ENCODE measurements at places on chromosomes 11 and 22.

GRCh38 chr22:38089474-38089851 lies 5.5 kb upstream of the SLC16A8 start:
- DNase-seq = no peak

GRCh38 chr11:64296830-64297698 lies 3.1 kb upstream of the CATSPERZ start:
- DNase-seq = no peak

DNA sequence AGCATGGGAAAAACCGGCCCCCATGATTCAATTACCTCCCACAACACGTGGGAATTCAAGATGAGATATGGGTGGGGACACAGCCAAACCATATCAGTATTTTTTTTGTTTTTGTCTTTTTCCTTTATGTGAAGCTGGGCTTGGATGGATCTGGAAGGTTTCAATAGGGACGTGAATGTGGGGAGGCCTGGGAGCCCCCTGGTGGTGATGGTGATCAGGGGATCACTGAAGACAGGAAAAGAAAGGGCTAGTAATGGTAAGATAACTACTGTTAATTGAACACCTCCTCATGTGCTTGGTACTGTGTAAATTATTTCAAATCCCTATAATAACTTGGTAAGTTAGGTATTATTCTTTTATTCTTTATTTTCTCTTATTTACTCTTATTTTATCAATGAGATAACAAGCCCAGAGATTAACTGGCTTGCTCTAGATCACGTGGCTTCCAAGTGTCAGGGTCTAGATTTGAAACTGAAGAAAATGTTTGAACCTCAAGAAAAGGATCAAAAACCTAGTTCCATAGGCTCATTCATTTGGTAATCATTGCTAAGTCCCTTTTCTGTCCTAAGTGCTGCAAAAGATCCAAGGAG lies 364.2 kb downstream of the TENM4 start:
- DNase-seq = peak; percentile 8

- DNase-seq = no peak
These were observed 4.6 kb downstream of the PRR5L start for GRCh38 chr11:36300650-36301049.

DNA sequence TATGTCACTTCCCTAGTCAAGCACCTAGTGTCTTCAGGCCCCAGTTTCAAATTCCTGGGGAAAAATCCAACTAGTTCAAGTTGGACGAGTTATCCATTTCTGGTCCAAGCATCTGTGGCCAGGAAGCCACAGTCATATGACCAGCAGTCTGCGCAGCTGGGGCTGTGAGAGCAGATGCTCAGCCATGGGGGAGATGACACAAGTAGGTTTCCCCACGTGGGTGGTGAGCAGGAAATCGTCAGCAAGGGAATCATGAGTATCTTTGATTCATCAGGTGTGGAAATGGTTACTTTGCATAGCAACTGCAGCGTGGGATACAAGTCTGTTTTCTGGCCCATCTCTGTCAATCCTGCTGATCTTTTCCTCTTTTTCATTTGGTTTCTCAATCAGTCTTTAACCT lies 185.3 kb downstream of the C11orf91 start:
- DNase-seq = no peak

- DNase-seq = no peak
These were observed 20.2 kb downstream of the PPFIBP2 start for GRCh38 chr11:7534042-7534378.

DNA sequence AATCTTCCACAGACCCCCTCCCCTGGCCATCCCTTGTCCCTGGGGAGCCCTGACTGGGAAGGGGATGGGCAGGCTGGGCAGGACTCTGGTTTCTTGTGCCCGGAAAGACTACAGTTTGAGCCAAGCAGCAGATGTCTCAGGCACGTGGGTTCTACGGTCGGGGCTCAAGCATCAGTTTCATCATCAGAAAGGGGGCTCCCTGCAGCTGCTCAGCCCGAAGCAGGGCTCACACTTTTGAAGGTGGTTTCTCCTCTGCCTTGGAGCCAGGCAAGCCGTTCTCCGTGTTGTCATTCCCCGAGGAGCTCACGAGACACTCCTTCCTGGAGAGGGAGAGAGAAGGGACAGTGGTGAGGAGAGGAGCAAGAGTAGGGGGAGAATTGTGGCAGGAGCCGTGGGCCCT lies 15.8 kb downstream of the SCN4B start:
- no peak for DNase-seq

- DNase-seq = no peak
These were observed 1109.5 kb downstream of the BRD1 start for GRCh38 chr22:48717883-48718817.

DNA sequence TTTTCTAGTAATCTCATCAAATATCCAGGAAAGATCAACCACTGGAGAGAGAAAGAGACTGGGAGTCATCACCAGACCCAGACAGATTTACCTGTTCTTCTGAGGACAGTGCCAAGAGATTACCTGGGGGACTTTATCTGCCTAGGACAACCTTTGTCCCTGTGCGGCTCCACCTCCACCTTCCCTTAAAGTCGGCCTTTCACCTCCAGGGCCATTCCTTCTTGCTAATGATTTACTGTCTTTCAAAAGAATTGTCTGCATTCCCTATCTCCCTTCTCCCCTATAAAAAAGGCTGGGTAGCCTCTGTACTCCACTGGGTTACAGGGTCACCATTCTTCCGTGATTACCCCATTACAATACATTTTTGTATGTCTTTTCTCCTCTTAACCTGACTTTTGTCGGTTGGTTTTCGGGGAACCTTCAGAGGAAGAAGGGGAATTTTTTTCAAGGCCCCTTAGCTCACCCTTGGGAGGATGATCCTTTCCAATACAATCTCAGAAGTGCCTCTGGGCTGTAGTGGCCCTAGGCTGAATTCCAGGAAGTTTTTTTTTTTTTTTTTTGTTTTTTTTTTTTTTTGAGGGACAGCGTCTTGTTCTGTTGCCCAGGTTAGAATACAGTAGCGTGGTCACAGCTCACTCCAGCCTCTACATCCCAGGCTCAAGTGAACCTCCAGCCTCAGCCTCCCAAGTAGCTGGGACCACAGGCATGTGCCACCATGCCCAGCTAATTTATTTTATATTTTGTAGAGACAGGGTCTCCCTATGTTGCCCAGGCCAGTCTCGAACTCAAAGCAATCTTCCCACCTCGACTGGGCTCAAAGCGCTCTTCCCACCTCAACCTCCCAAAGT lies 1.5 kb upstream of the HMOX1 start:
- DNase-seq = no peak

DNA sequence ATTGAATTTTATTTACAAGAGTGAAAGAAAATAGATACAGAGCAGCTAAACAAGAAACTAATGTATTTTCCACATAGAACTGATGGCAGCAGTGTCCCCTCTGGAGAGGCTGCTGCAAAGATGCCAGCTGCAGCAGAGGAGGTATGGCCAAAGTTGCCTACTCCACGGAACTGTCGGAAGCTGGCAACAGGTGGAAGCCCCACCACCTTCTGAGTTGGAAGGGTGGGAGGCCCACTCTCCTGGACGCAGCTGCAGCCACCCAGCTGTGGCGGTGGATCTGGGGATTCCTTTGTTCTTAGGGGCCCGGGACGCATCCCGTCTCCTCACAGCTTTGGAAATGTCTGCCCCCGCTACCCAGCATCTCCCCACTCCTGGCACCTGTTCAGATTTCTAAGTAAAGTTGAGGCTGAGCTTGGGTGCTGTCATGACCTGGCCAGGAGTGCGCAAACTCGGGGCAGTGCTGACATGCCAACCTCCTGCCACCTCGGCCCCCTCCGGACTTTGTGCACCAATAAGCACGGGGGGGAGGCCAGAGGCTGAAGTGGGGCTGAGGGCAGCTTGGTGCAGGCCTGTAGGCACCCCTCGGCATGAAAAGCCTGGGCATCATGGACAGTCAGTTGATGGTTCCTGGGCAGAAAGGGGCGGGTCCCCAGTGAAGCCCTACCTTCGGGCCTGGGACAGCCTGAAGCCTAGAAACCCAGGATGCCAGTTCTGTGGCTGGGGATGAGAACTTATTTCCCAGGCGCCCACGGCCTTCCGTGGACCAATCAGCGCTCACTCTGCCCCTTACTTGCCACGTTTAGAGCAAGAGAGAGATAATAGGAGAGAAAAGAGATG lies 1071.4 kb downstream of the JRKL start:
- no peak for DNase-seq

GRCh38 chr22:25067851-25068421 lies 115.4 kb downstream of the KIAA1671 start:
- DNase-seq = peak; percentile 91

- DNase-seq = no peak
These were observed 1585.2 kb upstream of the TENM4 start for GRCh38 chr11:81026032-81026431.

- DNase-seq = no peak
These were observed 12.4 kb downstream of the OR51B6 start for GRCh38 chr11:5363679-5364078.

- DNase-seq = no peak
These were observed 75.9 kb downstream of the PHF21B start for GRCh38 chr22:44933666-44934453.

- DNase-seq = no peak
These were observed 100.6 kb downstream of the FBXO7 start for GRCh38 chr22:32574958-32575910.

DNA sequence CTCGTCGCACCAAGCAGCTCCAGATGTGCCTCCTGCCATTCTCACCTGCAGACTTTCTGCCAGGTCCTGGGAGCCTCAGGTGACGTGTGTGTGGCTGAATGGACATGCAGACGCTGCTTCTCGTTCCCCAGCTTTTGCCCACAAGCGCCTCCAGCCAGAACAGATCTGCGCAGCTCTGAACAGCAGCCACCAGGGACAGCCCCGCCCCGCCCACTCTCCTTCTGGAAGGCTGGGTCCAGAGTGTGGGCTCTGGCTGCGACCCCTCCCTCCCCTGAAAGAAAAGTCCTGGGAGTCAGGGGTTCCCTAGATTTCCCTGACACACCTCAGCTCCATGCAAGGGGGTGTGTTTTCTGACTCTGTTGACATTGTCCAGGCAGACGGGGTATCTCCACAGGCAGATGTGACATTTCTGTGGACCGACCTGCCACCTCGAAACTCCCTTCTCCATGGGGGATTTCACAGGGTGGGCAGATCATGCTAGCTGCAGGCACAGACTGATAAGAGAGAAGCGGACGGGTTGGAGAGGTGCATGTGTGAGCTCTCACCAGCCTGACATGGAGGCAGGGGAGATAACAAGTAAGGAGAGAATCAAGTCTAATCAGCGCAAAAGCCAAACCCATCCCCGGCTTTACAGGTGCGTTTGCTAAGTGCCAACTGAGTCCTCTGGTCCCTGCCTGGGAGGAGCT lies 19.8 kb downstream of the SLCO2B1 start:
- DNase-seq = no peak

DNA sequence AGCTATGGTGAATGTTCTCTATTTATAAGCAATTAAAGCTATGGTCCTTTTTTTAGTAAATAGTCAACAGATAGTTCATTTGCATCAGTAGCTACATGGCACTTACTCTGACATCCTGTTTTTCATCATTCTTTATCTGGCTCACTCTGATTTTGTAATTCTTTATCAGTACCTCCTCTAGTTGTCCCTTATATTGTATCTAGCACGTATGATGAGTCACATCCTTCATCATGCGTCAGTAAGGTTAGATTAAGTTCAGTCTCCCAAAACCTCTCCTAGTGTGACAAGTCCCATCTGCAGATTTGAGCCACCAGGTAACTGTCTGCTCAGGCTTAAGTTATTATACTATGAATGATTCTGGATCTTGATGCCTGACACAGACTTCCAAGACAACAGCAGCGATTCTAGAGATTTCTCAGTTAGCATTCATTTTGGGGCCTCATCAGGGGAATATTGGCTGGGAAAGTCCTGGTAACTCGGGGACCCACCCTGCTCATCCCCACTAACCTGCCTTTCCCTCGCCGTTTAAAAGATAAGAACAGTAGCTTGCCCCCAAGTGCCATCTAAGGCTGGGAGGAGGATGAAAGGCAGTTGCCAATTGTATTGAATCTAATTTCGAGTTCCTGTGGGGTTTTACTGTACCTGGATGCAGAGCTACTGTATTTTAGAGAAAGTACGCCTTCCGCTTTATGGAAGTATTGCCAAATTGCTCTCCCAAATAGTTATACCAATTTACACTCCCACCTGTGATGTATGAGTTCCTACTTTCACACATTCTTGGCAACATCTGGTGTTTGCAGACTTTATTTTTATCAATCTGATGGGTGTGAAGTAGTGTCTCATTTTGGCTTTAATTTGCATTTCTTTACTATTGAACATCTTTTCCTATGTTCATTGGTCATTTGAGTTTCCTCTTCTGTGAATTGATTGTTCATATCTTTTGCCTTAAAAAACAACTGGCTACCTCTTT lies 55.9 kb downstream of the ZC3H12C start:
- DNase-seq = no peak

GRCh38 chr11:132142554-132142953 lies 772.1 kb downstream of the NTM start:
- no peak for DNase-seq

- DNase-seq = no peak
These were observed 184.9 kb upstream of the SESN3 start for GRCh38 chr11:95415837-95416304.

DNA sequence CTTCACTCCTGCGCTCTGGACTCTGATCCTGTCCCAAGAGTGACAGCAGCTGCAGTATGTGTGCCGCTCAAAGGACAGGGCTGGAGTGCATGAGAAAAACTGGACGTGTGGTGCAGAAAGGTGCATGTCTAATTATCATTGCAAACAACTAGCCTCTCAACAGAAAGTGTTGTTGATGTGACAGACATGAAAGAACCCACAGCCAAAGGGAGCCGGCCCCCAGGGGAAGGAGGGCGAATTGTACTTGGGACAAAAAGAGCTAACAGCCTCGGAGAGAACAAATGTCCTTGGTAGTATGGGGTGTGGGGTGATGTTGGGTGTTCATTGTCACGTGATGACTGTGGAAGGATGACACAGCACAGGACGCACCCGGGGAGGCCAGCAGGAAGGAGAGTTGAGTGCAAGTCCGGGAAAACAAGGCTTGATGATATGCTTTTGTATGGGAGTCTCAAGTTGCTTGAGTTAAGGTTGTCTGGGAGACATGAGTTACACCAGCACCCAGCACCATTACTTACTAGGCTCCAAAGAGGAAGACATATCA lies 325.5 kb downstream of the NTM start:
- no peak for DNase-seq

GRCh38 chr11:71947498-71947897 lies 18.7 kb downstream of the RNF121 start:
- DNase-seq = no peak

DNA sequence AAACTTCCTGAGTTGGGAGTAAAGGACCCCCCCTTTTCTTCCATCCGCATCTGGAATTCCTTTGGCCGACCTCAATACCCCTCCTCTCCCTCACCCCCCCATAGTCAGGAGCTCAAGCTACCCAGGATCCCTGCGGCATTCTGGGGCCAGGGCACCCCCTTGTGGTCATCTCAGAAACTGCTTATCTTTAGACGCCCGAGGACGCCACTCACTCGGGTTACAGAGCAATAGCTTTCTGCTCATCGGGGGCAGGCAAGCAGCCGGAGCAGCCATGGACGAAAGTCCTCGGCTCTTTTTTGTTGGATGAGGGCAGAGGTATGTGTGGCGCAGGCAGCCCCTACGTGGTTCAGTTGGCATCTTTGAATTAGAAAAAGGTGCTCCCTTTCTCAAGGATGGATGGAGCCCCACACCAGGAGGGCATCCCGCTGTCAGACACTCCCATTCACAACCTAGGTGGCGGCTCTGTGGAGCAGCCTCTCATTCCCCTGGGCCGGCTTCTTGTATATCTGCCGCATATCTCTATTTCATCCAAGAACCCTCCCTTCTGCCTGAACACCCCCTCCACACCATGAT lies 2.3 kb downstream of the C1QTNF5 start:
- peak; percentile 76 for DNase-seq

- no peak for DNase-seq
These were observed 4.5 kb upstream of the NEFH start for GRCh38 chr22:29475550-29475949.

- DNase-seq = no peak
These were observed 9.7 kb downstream of the SPTBN2 start for GRCh38 chr11:66719111-66719872.

GRCh38 chr11:132361011-132361550 lies 990.7 kb downstream of the NTM start:
- no peak for DNase-seq

Measured in CD4-positive, alpha-beta T cell treated with Interleukin-17A for 1 hour (primary cell).